Stimulated activated CD8-positive, alpha-beta memory T cell treated with anti-CD3 and anti-CD28 coated beads, Interleukin-2, amount 100 ng/mL, for 48 hours (primary cell): ENCODE measurements at places on chromosomes 16 and 17.

GRCh38 chr16:66227766-66228530 lies 138.5 kb upstream of the CDH5 start:
- DNase-seq, result no peak

DNA sequence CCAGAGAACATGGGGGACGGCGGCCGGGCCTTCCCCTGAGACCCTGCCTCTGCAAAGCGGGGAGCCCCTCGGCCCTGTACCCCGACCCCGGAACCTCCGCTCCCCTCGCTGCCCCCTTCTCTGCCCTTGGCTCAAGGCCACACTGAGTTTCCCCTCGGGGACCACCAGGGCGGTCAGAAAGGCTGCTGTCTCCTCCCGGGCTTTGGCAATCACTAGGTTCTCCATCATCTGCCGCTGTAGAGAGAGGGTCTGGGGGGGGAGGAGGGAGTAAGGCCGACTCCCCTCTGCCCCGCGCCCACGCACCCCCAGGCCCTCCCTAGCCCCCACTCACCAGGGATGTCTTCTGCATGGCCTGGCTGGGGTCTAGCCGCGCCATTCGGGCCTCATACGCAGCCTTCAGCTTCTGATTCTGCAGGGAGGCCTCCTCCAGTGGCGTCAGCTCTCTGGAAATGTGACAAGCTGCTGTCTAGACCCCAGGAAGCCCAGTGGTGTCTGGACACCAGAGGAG lies 8.4 kb downstream of the VPS9D1 start:
- no peak for DNase-seq

GRCh38 chr16:7027401-7027800 lies 305.2 kb upstream of the RBFOX1 start:
- no peak for DNase-seq

DNA sequence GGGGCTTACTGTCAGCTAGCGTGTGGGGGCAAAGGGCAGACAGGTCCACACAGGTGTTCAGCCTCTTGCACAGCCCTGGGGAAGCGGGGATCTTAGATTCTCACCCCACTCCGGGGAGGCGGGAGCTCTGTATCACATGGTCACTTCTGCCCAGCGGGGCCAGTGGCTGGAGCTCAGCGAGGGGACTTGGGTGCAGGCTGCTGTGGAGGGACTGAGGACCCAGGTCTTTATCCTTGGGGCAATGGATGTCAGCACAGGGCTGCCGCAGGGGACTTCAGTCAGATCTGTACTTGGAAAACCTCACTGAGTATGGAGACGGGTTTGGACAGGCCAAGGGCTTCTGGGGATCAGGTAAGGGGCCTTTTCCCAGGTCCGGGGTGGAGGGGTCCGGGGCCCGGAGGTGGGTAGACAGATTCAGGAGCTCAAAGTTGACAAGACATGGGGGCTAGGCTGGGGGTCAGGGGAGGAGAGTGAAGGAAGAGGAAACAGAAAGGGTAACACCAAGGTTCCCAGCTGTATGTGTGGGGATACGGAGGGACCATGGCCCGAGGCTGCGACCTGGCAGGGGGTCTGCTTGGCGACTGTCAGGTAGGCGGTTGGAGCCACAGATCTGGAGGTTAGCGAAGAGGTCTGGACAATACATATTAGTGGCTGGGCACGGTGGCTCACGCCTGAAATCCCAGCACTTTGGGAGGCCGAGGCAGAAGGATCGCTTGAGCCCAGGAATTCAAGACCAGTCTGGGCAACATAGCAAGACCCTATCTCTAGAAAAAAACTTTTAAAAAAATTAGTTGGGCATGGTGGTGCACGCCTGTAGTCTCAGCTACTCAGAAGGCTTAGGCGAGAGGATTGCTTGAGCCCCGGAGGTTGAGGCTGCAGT lies 15.1 kb upstream of the BAIAP2 start:
- DNase-seq, result no peak

DNA sequence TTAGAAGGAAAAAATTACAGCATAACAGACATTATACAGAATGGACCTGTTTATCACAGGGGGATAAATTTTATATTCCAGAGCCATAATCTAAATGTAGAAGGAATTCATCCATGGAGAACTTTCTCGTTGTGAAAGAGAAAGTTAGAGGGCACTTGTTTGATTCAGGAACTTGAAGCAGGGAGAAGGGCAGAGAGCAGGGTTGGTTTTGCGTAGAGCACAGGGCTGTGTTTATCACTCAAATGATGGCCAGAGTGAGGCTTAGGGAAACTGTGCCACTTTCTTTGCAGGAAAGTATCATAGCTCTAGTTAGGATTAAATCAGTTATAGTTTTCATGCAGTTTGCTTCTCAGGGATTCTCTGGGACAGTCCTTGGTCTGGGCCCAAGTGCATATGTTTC lies 29.1 kb upstream of the MED13 start:
- no peak for DNase-seq

GRCh38 chr16:17555176-17555575 lies 84.4 kb upstream of the XYLT1 start:
- DNase-seq, result no peak

DNA sequence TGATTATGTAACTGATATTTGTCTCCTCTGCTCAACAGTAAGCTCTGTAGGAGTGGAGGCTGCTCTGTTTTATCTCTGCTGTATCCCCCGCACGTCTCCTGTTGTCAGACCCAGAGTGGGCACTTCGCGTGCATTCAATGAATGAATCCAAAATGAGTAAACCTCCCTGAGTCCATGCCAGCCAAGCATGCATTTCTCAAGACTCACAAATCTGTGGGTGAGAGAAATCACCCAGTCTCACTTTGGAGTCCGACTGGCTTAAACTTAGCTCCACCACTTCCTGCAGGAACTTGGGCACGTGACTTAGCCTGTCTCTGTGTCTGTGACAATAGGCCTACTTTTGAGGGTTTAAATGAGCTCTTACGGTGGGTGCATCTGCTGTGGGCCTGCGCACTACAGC lies 3.7 kb downstream of the PNPO start:
- DNase-seq, result no peak

DNA sequence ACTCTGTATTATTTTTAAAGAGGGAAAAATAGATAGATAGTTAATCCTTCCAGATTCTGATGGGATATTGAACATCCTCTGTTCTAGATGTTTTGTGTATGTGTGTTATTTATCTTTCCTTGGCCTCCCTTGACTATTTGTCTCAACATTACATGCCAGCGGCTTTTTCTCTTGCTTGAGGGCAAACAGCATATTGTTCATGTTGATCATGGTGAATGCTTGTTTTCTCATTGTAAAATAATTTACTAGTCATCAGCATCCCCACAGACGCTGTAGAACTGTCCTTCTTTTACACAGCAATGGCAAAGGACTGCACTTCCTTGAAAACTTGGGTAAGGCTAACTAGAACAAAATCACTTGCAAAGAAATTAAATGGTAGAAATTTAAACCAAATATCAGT lies 1376.4 kb upstream of the GOT2 start:
- no peak for DNase-seq

- DNase-seq, result no peak
Observed at GRCh38 chr16:73290258-73290657, 242.3 kb upstream of the ZFHX3 start.

DNA sequence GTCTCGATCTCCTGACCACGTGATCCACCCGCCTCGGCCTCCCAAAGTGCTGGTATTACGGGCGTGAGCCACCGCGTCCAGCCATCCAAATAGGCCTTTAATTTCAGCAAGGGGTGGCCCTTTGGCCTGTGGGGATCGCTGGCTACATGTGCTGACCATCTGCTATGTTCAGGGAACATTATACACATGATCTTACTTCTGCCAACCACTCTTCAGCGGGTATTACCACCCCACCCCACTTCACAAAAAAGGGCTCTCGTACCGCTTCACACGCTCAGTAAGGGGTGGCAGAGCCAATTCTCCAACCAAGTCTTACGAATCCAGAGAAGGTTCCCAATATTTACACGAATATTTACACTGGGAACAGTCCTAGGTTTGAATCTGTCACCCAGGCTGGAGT lies 11.8 kb downstream of the CCDC92B start:
- DNase-seq, result no peak

DNA sequence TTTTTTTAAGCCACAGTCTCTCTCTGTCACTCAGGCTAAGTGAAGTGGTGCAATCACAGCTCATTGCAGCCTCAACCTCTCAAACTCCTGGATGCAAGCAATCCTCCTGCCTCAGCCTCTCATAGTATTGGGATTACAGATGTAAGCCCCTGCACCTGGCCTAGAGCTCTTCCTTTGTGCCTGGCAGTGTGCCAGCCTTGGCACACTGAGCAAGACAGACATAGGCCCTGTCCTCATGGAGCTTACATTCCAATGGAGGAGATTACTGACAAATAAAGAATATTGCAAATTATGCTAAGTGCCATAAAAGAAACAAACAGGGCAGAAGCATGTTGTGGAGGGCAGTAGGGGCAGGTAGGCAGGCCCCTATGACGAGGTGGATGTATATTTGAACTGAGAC lies 920 bp upstream of the CNGB1 start:
- DNase-seq, result no peak

DNA sequence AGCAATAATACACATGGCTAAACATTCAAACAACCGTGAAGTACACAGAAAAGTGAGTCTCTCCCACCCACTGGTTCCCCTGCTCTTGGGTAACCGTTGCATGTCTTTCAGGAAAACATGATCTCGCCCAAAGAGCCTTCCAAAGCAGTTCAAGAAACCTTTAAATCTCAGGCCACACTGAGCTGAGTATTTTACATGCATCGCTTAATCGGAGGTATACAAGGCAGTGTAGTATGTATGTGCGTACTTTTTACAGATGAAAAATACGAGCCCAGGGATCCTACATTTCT lies 741 bp upstream of the DEXI start:
- no peak for DNase-seq

GRCh38 chr17:7280519-7281073 lies 922 bp upstream of the SLC2A4 start:
- peak; percentile 67 for DNase-seq

GRCh38 chr17:16254773-16255400 lies 37.9 kb downstream of the PIGL start:
- DNase-seq, result no peak

- DNase-seq, result no peak
Observed at GRCh38 chr16:53561101-53561888, 58.3 kb upstream of the AKTIP start.

DNA sequence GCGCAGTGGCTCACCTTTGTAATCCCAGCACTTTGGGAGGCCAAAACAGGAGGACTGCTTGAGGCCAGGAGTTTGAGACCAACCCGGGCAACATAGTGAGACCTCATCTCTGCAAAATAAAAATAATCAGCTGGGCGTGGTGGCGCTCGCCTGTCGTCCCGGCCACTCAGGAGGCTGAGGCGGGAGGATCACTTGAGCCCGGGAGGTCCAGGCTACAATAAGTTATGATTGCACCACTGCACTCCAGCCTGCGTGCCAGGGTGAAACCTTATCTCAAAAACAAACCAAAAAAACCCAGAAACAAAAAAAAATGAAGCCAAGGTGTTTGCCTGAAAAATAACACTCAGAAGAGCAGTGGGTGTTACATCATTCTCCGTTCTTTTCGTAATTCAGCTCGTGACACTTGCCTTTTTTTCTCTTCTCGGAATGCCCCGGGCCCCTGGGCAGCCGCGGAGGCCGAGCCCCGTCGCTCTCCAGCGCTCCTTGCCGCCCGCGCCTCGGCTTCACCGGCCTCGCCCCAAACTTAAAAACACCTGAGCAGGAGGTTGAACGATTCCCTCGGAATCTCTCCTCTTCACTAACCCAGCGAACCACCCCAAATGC lies 17.0 kb downstream of the PRCD start:
- DNase-seq, result no peak

DNA sequence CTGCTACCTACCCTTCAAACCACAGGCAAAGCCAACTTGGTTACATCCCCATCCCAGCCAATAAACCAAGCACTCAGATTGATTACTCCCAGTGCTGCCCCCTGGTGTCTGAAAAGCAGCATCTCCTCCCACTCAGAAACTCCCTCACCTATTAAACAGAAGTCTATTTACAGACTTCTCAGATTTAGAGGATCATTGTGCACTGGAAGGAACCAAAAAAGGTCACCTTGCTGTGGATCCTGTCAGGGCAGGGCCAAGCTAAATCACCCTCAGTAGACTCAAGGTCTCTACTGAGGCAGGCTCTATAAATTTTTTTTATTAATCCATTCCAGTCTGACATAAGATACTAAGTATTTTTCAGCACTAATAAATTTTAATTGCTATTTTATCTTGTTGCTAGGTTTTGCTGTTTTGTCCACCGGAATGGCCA lies 17.6 kb downstream of the HIGD1B start:
- DNase-seq, result peak; percentile 35
